ENCODE measurements at places on chromosomes 2 and 18.

DNA sequence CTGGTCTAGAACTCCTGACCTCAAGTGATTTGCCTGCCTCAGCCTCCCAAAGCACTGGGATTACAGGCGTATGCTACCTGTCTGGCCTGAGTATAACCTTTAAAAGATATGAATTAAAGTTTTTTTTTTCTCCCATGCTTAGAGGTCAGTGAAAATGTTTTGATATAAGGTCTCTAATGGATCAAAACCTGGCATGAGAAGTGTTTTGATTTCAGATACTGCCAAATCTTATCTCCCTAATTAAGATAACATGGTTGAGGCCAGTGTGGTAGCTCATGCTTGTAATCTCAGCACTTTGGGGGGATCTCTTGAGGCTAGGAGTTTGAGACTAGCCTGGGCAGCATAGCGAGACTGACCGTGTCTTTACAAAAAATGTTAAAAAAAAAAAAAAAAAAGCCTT is 41.2 kb downstream of the SNRPD1 start:
- DNase-seq: no peak

DNA sequence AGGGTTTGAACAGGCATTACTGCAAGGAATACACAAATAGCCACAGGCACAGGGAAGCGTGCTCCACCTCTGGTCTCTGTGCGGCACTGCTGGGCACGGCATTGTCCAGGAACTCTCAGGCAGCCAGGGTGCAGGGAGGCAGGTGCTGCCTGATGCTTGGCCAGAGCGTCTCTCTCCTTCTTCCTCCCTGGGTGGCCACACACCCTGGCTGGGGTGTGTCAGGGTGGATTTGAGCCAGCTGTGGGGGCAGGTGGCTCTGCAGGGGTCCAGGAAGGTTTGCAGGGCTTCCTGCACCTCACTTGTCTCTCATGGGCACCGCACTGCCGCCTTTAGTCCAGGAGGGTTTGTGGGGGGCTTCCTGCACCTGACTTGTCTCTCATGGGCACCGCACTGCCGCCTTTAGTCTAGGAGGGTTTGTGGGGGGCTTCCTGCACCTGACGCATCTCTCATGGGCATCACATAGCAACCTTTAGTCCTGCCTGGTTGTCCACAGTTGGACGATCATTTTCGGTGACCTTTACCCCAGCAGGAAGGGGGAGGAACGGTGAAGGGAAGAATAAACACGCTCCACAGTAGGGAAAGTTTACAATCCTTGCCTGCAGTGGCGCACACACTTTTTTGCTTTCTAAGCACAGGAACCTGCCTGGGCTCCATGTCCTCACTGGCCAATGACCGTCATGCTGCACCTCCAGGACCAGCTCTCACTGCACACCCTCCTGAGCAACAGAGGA is 332.9 kb downstream of the EIPR1 start:
- no peak for DNase-seq

DNA sequence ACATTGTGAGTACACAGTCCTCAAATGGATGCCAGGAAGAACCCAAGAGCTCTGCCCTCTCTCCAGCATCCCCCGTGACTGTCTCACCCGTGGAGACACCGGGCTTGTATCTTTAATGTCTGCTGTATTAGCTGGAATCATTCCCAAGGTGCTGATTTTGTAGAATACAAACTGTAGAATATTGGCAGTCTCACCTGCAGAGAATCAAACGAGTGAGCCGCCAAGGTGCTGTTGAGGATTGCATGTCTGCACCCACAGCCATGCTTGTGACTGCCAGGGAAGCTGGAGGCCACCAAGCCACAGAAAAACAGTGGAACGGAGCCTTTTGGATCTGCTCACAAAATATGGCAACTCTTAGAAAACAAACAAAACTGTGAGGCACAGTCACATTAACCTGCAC is 37.5 kb downstream of the TMEM18 start:
- no peak for DNase-seq

DNA sequence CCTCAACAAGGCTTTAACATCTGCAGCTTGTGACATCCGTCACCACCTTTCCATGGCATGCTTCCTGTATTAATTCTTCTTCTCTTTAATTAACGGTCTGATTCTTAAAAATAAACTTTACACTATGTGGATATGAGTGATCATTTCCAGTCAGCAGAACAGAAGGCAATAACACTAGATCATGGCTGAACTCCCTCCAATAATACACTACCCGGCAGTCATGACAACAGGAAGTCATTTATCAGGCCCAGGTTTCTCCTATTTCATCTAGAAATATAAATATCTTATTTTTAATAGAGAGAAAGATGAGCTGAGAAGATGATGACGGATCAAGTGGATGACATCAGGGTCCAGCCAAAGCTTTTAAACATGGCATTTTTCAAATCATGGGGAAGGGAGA is 792.2 kb downstream of the SLC4A3 start:
- DNase-seq: no peak

DNA sequence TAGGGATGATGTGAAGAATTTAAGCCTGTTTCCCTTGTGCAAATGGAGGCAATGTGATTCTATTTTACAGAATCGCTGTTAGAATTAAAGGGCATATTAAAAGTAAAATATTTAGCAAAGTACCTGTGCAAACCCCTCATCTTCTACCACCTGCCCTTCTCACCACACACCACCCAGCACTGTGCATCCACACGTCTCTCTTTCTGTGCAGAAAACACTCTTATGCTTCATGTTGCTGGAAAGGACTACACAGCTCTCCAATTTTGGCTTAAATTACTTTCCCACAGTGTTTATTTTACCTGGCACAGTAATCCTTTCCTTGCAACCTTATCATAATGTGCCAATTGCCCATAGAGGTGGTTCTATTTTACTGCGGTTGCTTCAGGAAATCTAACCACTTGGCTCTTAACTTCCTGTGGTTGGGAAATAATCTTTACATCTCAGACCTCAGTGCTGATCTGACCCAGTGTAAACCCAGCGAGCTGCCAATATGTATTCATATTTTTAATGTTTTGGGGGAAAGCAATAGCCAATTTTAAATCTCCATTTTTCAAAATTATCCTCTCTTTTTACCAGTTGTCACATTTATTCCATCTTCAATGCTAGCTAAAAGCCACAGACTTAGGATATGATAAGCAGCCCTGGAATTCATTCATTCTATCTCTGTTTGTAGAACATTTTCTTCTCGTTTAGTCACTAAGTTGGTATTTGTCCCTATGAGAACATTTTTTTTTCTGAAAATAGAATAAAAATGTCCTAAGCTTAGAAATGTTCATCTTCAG is 250.9 kb downstream of the DSEL start:
- DNase-seq: no peak

- DNase-seq: no peak
These were observed 40.6 kb downstream of the TAF1B start for GRCh38 chr2:9883897-9884296.

- no peak for DNase-seq
These were observed 85.4 kb upstream of the TMEM200C start for GRCh38 chr18:5980721-5981120.
